ENCODE measurements at places on chromosomes 4 and X. TPM values are rescaled to one million over a fixed set of nuclear protein-coding genes. Genes with fewer than 3 reads are reported as not detected.

- H3K4me3 ChIP-seq, result no peak overlapping the region
- H3K27me3 ChIP-seq, result peaks cover 3% of the 10 kb centered on the region
- H3K4me1 ChIP-seq, result no peaks in the 10 kb centered on the region
- no peak for DNase-seq
- no peaks in the 10 kb centered on the region for H3K36me3 ChIP-seq
Observed at GRCh38 chr4:108247387-108248049, 78.8 kb upstream of the LEF1 start.

- peak; percentile 39 for DNase-seq
- H3K27me3 ChIP-seq, result no peaks in the 10 kb centered on the region
- peak overlapping the region; percentile 50 for H3K27ac ChIP-seq
- peaks cover 8% of the 10 kb centered on the region for H3K4me1 ChIP-seq
Observed at GRCh38 chr4:57501720-57502119, 391.5 kb upstream of the IGFBP7 start.

DNA sequence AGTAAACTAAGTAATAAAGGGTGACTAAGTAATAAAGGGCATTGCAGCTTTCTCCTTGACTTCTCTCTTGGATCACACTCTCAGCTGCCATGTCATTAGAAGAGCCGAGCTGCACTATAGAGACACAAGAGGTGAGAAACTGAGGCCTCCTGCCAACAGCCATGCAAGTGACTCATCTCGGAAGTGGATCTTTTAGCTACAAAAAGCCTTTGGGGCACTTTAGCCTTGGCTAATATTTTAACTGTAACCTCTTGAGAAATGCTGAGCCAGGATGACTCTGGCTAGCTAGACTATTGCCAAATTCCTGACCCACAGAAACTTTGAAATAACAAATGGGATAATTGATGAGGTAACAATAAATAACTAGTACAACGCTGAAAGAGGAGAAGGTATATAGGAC is 1.5 kb upstream of the NEIL3 start:
- no peaks in the 10 kb centered on the region for H3K27me3 ChIP-seq
- no peaks in the 10 kb centered on the region for H3K36me3 ChIP-seq
- H3K4me1 ChIP-seq, result peaks cover 11% of the 10 kb centered on the region
- no peak overlapping the region for H3K27ac ChIP-seq
- no peak for DNase-seq

GRCh38 chrX:76253432-76253831 is 80.6 kb downstream of the PBDC1 start:
- H3K36me3 ChIP-seq, result no peaks in the 10 kb centered on the region
- no peak overlapping the region for H3K4me3 ChIP-seq
- H3K4me1 ChIP-seq, result no peaks in the 10 kb centered on the region
- no peak overlapping the region for H3K27ac ChIP-seq

GRCh38 chrX:2694914-2695267 is 3.8 kb downstream of the CD99 start:
- peak overlapping the region; percentile 94 for H3K27ac ChIP-seq
- H3K4me1 ChIP-seq, result peaks cover 96% of the 10 kb centered on the region
- DNase-seq, result no peak
- H3K4me3 ChIP-seq, result peak overlapping the region; percentile 99
- no peaks in the 10 kb centered on the region for H3K27me3 ChIP-seq

DNA sequence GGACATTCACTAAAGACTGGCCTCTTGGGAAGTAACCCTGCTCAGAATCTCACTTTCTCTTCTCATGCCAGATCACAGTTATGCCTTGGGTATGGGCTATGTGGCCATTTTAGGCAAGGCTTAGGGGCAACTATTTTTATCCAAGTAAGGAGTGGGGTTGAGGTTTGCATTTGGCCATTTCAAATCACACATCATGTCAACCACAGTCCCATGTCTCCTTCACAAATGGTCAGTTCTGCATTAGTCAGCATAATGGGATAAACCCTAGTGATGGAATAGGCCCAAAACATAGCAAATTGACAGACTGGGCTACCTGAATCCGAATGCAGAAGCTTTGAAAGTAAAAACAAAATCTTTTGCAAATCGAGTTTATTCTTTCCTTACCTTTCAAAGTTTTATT is 827 bp upstream of the RTL3 start:
- H3K4me1 ChIP-seq, result no peaks in the 10 kb centered on the region
- no peak overlapping the region for H3K27ac ChIP-seq
- no peak for DNase-seq
- H3K4me3 ChIP-seq, result no peak overlapping the region
- H3K36me3 ChIP-seq, result no peaks in the 10 kb centered on the region

- no peak for DNase-seq
- no peak overlapping the region for H3K27ac ChIP-seq
- no peaks in the 10 kb centered on the region for H3K4me1 ChIP-seq
- H3K27me3 ChIP-seq, result no peaks in the 10 kb centered on the region
Observed at GRCh38 chr4:134533068-134533467, 331.5 kb upstream of the PABPC4L start.

DNA sequence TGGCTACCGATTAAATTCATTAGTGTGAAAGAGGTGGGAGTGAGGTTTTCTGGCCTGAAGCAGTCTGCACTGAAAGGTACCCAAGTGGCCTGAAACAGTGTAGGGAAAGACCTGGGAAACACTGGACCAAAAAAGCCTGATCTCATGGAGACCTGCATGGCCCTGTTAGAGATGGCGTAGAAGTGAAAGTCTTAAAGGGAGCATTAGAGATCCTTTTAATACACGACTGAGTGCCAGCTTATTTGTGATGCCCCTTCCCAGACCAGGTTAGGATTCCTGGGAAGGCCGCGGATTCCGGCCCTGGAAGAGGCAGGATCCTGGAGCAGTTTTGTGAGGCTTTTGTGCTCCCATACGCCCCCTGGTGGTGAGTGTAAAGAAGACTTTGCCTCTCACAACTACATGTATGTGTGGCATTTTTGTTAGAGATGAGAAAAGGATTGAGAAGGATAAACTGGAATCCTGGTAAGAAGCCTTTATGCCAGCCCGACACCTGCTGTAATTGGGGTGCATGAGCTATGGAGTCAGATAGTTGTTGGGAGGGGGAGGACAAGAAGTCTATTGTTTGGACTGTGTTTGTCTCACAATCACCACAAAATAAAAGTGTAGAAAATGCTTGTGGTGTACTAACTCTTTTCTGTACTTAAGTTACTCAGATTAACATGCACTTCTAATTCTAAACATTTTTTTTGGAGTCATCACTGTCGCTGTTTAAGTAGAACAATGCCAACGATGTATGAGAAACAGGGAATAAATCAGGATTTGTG is 54.0 kb downstream of the JADE1 start:
- peak overlapping the region; percentile 9 for H3K27ac ChIP-seq
- no peaks in the 10 kb centered on the region for H3K27me3 ChIP-seq
- no peak overlapping the region for H3K4me3 ChIP-seq
- peaks cover 47% of the 10 kb centered on the region for H3K4me1 ChIP-seq

- H3K27ac ChIP-seq, result no peak overlapping the region
- H3K27me3 ChIP-seq, result no peaks in the 10 kb centered on the region
- H3K36me3 ChIP-seq, result no peaks in the 10 kb centered on the region
- no peaks in the 10 kb centered on the region for H3K4me1 ChIP-seq
- no peak overlapping the region for H3K4me3 ChIP-seq
Observed at GRCh38 chr4:123229286-123229685, 167.3 kb upstream of the SPRY1 start.

- no peak for DNase-seq
- H3K27ac ChIP-seq, result no peak overlapping the region
- H3K36me3 ChIP-seq, result no peaks in the 10 kb centered on the region
- no peaks in the 10 kb centered on the region for H3K4me1 ChIP-seq
- no peak overlapping the region for H3K4me3 ChIP-seq
Observed at GRCh38 chrX:17361620-17362019, 13.4 kb upstream of the NHS start.

DNA sequence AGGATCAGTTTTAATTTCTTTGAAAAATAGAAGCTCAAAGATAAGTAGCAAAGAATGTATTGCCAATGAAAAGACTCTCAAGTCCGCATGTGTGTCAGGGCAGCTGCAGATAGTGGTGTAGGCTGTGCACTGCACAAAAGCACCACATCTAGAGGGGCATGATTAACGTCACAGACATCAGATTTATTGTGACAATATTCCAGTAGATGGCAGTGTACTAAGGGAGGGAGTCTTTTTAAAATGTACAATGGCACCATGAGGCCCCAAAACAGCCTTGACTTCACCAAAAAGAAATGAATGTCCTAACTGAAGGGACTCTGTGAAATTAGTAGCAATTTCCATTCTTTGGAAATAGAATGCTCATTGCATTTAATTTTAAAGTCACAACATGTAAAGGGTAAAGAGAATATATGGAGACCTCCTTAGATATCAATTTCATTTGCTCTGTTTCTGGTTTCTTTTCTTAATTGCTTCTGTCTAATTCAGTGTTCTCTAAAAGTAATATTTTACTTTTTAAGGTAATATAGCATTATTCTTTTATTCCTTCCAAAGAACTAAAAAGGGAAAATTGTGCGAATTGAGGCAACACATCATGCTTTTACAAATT is 98.4 kb downstream of the ZNF827 start:
- DNase-seq, result no peak
- no peak overlapping the region for H3K4me3 ChIP-seq
- H3K27me3 ChIP-seq, result no peaks in the 10 kb centered on the region
- peaks cover 7% of the 10 kb centered on the region for H3K36me3 ChIP-seq

GRCh38 chr4:109015413-109015810 is 252.6 kb upstream of the ETNPPL start:
- no peak overlapping the region for H3K4me3 ChIP-seq
- no peak overlapping the region for H3K27ac ChIP-seq
- H3K4me1 ChIP-seq, result peaks cover 1% of the 10 kb centered on the region
- no peaks in the 10 kb centered on the region for H3K27me3 ChIP-seq
- H3K36me3 ChIP-seq, result no peaks in the 10 kb centered on the region

- H3K4me1 ChIP-seq, result peaks cover 18% of the 10 kb centered on the region
- no peaks in the 10 kb centered on the region for H3K36me3 ChIP-seq
- no peak overlapping the region for H3K4me3 ChIP-seq
- H3K27ac ChIP-seq, result no peak overlapping the region
- H3K27me3 ChIP-seq, result no peaks in the 10 kb centered on the region
- no peak for DNase-seq
Observed at GRCh38 chr4:74446193-74446868, 1.4 kb downstream of the AREG start.

- H3K27ac ChIP-seq, result no peak overlapping the region
- no peaks in the 10 kb centered on the region for H3K36me3 ChIP-seq
- no peaks in the 10 kb centered on the region for H3K4me1 ChIP-seq
- H3K27me3 ChIP-seq, result no peaks in the 10 kb centered on the region
Observed at GRCh38 chrX:103754401-103754800, 22.2 kb upstream of the PLP1 start.

GRCh38 chr4:101346351-101347266 is 717 bp downstream of the PPP3CA start:
- H3K4me1 ChIP-seq, result peaks cover 49% of the 10 kb centered on the region
- H3K36me3 ChIP-seq, result no peaks in the 10 kb centered on the region
- no peaks in the 10 kb centered on the region for H3K27me3 ChIP-seq
- DNase-seq, result peak; percentile 61
- H3K27ac ChIP-seq, result peak overlapping the region; percentile 98
- H3K4me3 ChIP-seq, result peak overlapping the region; percentile 93

DNA sequence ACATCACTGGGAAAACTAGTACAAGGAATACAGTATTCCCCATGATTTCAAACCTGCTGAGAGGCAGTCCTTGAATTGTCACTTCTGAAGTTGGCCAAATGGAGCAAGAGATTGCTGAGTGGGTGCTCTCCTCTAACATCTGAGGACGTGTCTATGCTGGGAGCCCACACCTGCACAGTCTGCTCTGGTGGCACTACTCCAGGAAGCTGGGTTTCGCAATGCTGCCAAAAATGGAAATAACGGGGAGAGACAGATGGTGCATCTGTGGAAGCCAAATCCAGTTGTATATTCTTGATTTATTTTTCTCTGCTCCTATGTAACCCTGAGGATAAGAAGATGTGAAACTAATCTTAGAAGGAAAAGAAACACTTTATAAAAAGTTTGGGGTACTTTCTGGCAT is 240.1 kb upstream of the CTSO start:
- DNase-seq, result no peak
- no peak overlapping the region for H3K27ac ChIP-seq
- no peaks in the 10 kb centered on the region for H3K36me3 ChIP-seq
- H3K4me1 ChIP-seq, result no peaks in the 10 kb centered on the region
- no peaks in the 10 kb centered on the region for H3K27me3 ChIP-seq

GRCh38 chr4:6520978-6521377 is 48.6 kb upstream of the PPP2R2C start:
- no peak for DNase-seq
- no peak overlapping the region for H3K27ac ChIP-seq
- no peak overlapping the region for H3K4me3 ChIP-seq
- H3K36me3 ChIP-seq, result no peaks in the 10 kb centered on the region

GRCh38 chr4:177185151-177185550 is 124.5 kb upstream of the NEIL3 start:
- no peaks in the 10 kb centered on the region for H3K4me1 ChIP-seq
- DNase-seq, result no peak
- no peak overlapping the region for H3K27ac ChIP-seq
- no peaks in the 10 kb centered on the region for H3K27me3 ChIP-seq

PAGE4 gene
- total RNA-seq, result not detected

CT45A2 gene
- total RNA-seq, result not detected

LAS1L gene
- 13.9 TPM for total RNA-seq

BEND2 gene
- total RNA-seq, result not detected

HTN3 gene
- total RNA-seq, result not detected
